ENCODE measurements at places on chromosomes 16 and 17.

GRCh38 chr16:22901563-22901962, 87.6 kb downstream of the HS3ST2 start:
- no peaks in the 10 kb centered on the region for H3K36me3 ChIP-seq
- no peak for DNase-seq
- H3K27ac ChIP-seq = no peak overlapping the region
- H3K4me1 ChIP-seq = no peaks in the 10 kb centered on the region
- H3K27me3 ChIP-seq = no peaks in the 10 kb centered on the region
- H3K4me3 ChIP-seq = no peak overlapping the region

DNA sequence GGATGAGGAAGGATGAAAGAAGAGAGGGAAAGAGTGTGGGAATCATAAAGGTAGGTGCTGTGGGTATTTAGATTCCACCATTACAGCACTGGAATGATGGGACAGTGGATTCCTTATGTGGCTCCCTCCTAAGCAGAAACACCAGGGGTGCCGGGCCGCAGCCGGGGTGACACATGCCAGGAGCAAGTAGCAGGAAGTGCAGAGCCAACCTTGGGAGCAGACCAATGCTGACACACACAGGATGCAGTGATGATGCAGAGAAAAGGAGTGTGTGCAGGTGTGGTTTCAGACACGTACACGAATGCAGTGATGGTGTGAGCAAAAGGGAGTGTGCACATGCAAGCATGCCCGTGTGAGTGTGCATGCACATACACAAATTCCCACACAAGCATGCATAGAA, 338.0 kb downstream of the SLC39A11 start:
- H3K4me3 ChIP-seq = no peak overlapping the region
- no peaks in the 10 kb centered on the region for H3K27me3 ChIP-seq
- no peaks in the 10 kb centered on the region for H3K4me1 ChIP-seq

- no peaks in the 10 kb centered on the region for H3K27me3 ChIP-seq
- no peaks in the 10 kb centered on the region for H3K36me3 ChIP-seq
- no peak overlapping the region for H3K4me3 ChIP-seq
- H3K4me1 ChIP-seq = no peaks in the 10 kb centered on the region
Observed at GRCh38 chr16:73965591-73965990, 331.0 kb upstream of the PSMD7 start.

DNA sequence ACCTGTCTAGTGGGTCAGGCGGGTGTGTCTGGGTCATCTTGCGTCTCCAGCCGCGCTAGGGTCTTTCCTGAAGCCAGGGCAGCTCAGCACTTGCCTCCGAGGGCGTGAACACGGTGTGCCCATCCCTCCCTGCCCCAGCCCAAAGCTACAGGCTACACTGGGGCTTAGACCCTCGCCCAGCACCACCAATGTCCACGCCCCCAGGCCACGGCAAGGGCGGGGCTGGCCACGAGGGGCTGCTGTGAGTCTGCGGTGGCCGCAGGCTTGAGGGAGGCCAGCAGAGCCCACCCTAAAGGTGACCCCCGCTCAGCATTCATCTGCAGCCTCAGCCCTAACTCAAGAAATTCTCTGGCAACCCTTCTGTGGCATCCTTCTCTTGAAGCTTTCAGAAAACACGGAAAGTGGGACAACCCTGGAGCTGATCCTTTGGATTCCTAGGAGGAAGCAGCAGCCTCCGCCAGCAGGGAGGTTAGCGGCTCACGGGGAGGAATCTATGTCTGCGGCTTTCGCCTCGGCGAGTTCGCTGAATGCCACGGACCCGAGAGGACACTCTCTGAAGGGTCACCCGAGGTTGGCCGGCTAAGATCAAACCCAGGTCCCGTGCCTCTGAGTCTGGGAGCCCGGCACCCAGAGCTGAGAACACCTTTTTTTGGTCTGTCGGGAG, 41.7 kb downstream of the TIMM22 start:
- H3K36me3 ChIP-seq = no peaks in the 10 kb centered on the region
- H3K27me3 ChIP-seq = no peaks in the 10 kb centered on the region
- no peak overlapping the region for H3K4me3 ChIP-seq
- DNase-seq = peak; percentile 26

- no peak for DNase-seq
- no peaks in the 10 kb centered on the region for H3K27me3 ChIP-seq
- no peaks in the 10 kb centered on the region for H3K36me3 ChIP-seq
- no peak overlapping the region for H3K4me3 ChIP-seq
- no peaks in the 10 kb centered on the region for H3K4me1 ChIP-seq
Observed at GRCh38 chr16:72188541-72188940, 16.6 kb upstream of the PMFBP1 start.

DNA sequence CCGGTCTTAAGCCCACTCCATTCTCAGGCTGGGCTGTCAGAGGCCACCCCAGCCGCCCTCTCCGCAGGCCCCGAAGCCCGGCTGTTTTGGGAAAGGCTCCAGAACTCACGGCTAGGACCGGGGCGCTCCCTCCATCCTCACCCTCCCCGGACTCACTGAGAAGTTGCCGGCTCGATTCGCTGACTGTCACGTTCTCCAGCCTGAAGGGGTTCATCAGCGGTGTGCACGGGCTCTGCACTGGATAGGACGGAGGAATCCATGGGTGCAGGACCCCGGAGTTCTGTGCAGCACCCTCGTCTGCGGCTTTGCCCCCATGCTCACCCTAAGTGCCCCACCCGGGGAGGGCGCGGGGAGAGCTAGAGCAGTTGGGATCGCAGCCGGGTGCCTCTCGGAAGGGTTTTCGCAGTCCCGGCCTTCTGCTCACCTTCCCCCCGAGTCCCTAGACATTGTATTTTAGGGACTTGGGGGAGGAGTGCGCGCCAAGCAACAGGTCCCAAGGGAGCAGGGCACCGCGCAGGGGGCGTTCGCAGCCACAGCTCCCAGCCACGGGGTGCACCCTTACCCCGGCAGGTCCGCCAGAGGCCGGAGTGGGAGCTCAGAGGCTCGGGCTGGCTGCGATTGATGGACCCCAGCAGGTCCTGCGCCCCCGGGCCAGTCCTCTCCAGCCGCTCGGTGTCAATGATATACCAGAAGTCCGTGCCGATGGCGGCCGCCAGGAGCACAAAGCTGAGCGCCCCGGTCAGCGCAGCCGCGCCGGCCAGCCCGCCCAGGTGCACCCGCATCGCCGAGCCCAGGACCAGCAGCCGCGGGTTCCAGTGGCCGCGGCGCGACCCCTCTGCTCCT, 1.0 kb downstream of the TMEM114 start:
- DNase-seq = no peak
- no peak overlapping the region for H3K4me3 ChIP-seq
- H3K27ac ChIP-seq = no peak overlapping the region

DNA sequence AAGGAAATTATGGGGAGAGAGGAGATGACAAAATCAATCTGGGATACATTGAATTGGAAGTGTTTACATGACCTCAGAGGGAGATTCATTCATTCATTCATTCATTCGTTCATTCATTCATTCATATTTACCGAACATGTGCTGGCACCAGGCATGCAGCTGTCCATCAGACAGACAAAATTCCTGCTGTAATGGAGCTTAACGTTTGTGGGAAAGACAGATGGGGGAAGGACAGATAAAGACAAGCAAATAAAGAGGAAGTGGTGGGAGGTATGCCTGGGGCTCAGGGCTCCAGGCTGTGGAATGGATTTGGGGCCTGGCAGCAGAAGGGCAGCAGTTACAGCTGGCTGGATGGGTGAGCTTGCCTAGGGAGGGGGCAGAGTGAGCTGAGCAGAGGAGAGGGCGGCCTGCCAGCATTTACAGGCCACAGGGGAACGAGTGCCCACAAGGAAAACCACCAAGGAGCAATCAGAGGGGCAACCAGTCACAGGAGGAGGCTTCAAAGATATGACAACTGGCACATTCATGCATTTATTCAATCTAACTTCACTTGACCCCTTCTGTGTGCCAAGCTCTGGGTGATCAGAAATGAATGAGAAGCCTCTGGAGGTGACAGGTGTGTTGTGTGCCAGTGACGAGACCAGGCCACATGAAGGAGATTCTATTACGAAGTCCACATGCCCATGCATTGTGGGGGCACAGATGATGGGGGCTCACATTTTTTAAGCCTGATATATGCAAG, 48.5 kb downstream of the ARHGAP27 start:
- no peak overlapping the region for H3K4me3 ChIP-seq
- no peaks in the 10 kb centered on the region for H3K27me3 ChIP-seq
- H3K27ac ChIP-seq = no peak overlapping the region
- no peaks in the 10 kb centered on the region for H3K36me3 ChIP-seq
- H3K4me1 ChIP-seq = no peaks in the 10 kb centered on the region
- DNase-seq = no peak

- H3K4me1 ChIP-seq = peaks cover 2% of the 10 kb centered on the region
- H3K27me3 ChIP-seq = no peaks in the 10 kb centered on the region
- no peak overlapping the region for H3K4me3 ChIP-seq
- H3K27ac ChIP-seq = no peak overlapping the region
- no peak for DNase-seq
Observed at GRCh38 chr17:15237106-15237425, 28.1 kb downstream of the PMP22 start.
